ENCODE measurements at places on chromosomes 5 and 9.

GRCh38 chr5:33595303-33595702, 154.5 kb downstream of the TARS1 start:
- no peak for DNase-seq

- DNase-seq, result no peak
Observed at GRCh38 chr5:75200776-75201175, 35.9 kb downstream of the ANKRD31 start.

DNA sequence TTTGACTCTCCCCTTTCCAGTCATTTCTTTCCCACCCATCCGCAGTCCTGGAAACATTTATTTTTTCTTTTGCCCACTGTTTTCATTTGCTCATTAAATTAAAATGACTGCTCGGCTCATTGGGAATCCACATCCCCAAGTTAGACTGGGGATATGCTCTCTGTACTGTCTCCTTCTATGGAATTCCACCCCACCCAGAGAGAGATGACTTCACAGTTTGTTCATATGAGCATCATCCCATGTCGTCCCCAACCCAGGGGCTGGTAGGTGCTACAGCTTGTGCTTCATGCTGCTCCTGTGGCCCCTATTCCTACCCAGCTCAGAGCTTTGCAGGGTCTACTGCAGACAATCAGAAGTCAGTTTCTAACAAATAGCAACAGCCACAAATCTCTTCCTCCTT, 16.5 kb upstream of the RARS1 start:
- no peak for DNase-seq

- DNase-seq, result no peak
Observed at GRCh38 chr5:122880749-122881148, 35.3 kb downstream of the SNX24 start.

DNA sequence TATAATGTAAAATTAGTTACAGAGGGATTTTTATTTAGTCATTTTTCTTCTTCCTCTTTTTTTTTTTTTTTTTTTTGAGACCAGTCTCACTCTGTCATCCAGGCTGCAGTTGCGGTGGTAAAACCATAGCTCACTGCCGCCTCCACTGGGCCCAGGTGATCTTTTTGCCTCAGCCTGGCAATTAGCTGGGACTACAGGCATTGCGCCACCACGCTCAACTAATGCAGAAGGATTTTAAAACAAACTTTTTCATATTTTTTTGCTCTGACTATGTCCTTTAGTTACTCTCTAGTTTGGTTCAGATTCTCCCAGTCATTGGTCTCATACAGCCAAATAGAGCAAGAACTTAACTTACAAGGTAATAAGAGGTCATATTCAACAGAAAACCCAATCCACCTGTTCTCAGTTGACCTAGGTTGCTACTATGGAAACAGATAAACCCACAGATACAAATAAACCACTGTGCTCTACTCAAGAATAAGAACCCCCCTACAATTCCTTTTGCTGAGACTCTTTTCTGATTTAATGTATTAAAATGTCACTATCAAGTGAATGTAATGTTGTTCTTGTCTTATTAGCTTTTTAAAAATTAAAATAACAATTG, 50.1 kb upstream of the TTC39B start:
- DNase-seq, result no peak

DNA sequence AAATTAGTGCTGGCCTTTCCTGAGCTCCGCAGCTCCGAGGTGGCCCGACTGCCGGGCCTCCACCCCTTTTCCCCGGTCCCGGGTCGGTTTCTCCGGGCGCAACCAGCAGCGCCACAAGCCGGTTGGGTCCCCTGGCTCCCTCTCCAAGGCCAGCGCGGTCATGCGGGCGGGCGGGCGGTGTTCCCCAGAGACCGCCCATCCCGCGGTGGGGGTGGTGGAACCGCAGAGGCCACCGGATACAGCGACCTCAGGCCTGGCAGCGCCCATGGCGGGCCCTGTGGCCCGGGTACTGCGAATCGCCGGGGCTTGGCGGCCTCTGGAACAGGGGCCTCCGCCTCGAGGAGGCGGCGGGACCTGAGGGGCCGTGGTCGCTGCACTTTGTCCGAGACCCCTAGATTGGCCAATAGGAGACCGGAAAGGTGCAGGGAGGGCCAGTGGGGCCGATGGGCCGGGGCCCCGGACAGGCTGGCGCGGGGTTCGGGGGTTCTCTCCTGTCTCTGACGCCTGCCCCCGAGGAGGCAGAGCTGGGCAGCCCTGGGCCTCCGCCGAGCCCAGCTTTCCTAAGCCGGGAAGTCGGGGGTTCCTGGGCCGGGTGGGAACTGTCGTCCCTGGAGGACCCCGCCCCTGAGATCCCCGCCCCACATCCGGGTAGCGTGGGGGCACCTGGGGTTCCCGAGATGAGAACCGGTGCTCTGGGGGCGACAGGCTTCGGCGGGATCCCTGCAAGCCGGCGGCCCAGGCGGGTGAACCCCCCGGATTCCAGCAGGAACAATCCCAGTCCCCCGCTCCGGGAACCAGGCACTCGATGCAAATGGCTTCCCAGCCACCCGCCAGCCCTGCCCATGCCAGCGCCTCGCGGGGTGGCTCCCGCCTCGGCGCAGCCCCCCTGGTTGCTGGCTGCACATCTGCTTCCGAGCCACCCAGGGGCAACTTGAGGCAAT, 293.9 kb downstream of the ZSWIM6 start:
- DNase-seq, result no peak

GRCh38 chr5:8756498-8757084, 789.3 kb downstream of the SEMA5A start:
- DNase-seq, result no peak

DNA sequence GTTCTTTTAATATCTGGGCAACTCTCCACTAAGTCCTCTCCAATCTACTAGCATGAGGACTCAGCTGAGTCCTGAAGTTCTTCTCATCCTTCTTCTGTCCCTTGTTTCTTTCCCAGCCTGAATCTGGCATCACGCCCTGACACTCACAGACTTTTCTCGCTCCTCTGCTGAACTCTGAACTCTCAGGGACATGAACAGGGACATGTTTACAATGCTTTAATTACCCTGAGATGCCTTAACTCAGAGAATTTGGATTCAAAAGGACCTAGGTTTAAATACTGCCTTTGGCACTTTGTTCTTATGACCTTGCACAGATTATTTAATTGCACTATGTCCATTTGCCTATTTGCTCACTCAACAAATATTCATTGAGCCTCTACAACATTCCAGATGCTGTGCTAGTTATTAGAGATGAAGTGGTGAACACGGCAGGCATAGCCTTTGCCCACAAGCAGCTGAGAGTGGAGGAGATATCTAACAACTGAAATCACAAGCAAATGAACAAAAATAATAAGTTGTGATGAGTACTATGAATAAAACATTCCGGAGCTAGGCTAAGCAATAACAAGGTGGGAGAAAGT, 106.0 kb downstream of the ADRB2 start:
- no peak for DNase-seq

DNA sequence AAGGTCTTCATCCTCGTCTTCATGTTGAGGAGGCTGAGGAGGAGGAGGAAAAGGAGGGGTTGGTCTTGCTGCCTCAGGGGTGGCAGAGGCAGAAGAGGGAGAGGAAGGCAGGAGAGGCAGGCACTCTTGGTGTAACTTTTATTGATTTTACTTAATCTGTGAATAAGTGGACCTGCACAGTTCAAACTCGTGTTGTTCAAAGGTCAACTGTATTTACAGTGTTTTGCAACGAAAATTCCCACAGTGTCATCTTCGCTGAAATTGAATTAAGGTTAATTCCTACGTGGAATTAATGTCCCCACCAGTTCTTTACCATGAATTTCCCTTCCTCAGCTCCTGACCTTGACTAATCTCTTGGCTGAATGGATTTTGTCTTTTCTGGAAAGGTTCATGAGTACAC, 21.2 kb upstream of the ENHO start:
- DNase-seq, result no peak

- DNase-seq, result no peak
Observed at GRCh38 chr9:107455425-107456135, 34.0 kb downstream of the KLF4 start.
